ENCODE measurements at places on chromosomes 12 and 14. TPM values are rescaled to one million over a fixed set of nuclear protein-coding genes. Genes with fewer than 3 reads are reported as not detected.

Gene TAMALIN
- total RNA-seq, result 27.2 TPM

Gene PAPLN
- total RNA-seq, result 23.8 TPM

Gene UNC79
- 0.32 TPM for total RNA-seq

Gene BATF
- 15.7 TPM for total RNA-seq

Gene ZNF140
- 9.3 TPM for total RNA-seq

Gene CLEC4E
- 15.5 TPM for total RNA-seq
